Fibroblast of skin of left biceps (primary cell): ENCODE measurements at places on chromosomes 1 and 21.

DNA sequence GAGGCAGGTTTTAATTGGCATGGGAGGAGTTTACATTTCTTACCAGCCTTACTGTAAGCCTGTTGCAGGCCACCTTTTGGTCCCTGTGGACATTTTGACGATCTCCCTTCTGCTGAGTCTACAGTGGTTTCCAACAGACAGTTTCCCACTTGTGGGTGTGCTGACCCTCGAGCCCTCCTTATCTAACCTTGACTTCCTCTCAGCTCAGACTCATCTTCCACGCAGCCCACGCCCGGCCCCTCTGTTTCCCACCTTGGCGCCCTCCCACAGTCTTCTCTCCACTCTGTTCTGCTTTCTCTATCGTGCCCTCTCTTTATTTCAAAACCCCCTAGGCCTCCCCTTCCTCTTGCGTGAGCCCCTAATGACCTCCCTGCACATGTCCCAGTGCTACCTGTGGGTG, 6.1 kb upstream of the ARL8A start:
- DNase-seq = no peak

- no peak for DNase-seq
These were observed 94.1 kb downstream of the SIK1 start for GRCh38 chr21:43332861-43333297.

GRCh38 chr1:31487721-31488293, 74.8 kb downstream of the SERINC2 start:
- DNase-seq = no peak

GRCh38 chr1:53627031-53627430, 111.9 kb downstream of the GLIS1 start:
- DNase-seq = no peak

DNA sequence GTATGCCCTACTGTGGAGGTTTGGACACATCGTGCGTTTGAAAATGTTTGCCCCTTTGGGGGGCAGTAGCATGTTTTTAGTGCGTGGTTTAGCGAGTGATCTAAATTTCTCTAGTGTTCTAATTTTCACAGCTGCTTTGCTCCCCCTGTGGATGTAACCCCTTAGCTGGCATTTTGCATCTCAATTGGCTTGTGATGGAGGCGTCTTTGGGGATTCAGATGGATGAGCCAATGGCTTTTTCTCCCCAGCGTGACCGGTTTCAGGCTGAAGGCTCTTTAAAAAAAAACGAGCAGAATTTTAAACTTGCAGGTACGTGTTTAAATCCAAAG, 836 bp downstream of the CDC7 start:
- DNase-seq = no peak

- DNase-seq = no peak
These were observed 1372.9 kb upstream of the ADGRL2 start for GRCh38 chr1:80427881-80428280.
